ENCODE measurements at places on chromosomes 5 and 9. TPM values are rescaled to one million over a fixed set of nuclear protein-coding genes. Genes with fewer than 3 reads are reported as not detected.

DNA sequence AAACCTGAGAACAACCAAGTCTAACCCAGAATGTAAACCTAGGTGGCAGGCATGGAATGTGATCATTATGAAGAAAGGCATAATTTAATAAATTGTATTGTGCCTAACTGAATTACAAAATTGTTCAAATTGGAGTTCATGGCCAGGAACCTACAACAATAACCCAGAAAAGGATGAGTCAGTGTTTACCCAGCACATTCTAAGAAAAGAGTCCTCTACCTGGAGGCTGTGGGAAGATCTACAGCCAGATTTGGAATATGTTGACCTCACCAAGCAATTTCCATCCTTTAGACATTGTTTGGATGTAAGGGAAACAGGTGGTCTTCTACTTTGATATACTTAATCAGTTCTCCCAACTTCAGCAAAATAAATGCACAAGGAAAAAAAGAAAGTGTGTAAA lies 152.2 kb downstream of the TMEM161B start:
- no peak for DNase-seq

DNA sequence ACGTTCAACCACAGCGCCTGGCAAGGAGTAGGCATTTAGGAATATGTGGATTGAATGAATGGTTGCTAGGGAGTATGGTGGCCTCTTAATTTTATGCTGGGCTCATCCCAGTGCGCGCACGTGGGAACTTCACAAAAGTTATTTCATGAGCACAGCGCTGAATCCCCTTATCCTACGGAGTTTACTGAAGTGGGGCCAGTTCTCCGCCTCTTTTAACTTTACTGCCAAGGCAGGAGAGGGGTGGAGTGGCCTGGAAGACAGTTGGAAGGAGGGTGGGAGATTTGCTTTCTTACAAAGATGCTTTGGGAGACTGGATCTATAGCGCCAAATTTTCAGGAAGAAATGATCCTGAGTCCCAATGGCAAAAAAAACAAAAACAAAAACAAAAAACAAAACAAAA lies 326.5 kb downstream of the SH3GL2 start:
- DNase-seq = no peak

DNA sequence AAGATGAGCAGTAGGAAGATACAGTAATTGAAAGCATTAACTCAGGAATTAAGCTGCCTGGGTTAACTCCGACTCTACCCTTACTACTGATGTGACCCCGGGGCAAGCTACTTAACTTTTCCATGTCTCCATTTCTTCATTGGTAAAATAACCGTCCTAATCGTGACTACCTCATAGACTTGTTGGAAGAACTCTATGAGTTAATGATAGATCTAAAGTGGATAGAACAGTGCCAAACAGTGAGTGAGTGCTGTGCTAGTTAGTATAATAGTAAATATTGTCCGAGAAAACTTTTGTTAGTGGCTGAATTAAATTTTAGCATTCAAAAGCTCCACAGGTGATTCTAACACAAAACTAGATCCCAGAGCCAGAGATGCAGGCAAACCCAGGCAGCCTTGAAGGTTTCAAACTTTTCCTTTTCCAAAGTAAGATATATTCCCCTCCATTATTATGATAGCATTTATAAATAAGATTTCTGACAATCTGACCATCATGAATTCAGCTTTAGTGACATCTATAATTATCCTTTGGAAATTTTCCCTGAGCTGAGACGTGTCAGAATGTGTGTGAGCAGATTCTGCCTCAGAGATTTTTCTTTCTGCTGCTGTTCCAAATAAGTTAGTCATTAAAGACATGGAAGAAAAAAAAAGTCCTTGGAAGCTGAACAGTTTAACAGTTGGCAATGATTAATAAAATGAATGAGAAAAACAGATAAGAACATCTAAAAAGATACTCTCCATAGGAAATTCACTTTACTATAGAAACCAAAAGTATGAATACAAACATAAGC lies 369.5 kb downstream of the PRELID2 start:
- DNase-seq = no peak

FGD3 gene
- polyA plus RNA-seq = 0.67 TPM

TMC1 gene
- polyA plus RNA-seq = not detected

Data from K562 (cell line).